Stimulated activated CD4-positive, alpha-beta T cell treated with anti-CD3 and anti-CD28 coated beads, Interleukin-15, amount 100 ng/mL, for 48 hours (primary cell): ENCODE measurements at places on chromosomes 12 and 14.

GRCh38 chr12:15972894-15973293, 61.8 kb downstream of the DERA start:
- DNase-seq = no peak

DNA sequence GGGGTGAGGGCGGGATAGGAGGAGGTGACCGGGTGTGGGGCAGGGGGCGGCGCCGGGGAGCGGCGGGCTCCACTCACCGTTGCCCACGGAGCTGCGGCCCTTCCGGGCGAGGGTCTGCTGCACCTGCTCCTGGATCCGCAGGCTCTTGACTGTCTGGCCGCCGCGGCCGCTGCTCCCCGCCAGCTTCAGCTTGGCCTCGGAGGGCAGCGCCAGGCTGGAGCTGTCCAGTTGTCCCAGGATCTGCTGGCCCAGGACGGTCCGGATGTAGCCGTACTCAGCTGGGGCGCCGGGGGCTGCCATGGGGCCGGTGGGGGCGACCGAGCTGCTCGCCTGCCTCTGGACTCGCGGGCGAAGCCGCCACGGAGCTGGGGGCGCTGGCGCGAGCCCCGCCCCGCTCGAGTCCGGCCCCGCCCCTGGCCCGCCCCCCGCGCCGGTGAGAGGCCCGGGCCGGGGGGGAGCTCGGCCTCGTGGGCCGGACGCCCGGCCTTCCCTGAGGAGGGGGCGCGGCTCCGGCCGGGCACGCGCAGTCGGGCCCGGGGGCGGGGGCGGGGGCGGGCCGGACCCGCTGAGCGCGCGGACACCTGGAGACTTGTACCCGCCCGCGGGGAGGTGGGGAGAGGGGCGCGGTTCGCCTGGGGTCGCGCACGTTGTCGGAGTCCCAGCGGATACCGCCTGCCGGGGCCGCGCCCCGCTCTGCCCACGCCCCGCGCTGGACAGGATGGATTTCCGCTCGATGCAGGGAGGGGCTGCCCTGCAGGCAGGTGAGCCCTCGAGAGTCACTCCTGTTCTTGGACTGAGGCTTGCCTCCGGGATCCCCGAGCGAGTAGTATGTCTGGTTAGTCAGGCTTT, at the start of gene PKP2:
TSS of gene PKP2 (minus strand) at position 346 of the 849 bp plus-strand sequence. CDS start at position 300, 46 bp downstream.
- no peak for DNase-seq

- no peak for DNase-seq
These were observed 8.1 kb downstream of the DNAI7 start for GRCh38 chr12:25186788-25187402.

DNA sequence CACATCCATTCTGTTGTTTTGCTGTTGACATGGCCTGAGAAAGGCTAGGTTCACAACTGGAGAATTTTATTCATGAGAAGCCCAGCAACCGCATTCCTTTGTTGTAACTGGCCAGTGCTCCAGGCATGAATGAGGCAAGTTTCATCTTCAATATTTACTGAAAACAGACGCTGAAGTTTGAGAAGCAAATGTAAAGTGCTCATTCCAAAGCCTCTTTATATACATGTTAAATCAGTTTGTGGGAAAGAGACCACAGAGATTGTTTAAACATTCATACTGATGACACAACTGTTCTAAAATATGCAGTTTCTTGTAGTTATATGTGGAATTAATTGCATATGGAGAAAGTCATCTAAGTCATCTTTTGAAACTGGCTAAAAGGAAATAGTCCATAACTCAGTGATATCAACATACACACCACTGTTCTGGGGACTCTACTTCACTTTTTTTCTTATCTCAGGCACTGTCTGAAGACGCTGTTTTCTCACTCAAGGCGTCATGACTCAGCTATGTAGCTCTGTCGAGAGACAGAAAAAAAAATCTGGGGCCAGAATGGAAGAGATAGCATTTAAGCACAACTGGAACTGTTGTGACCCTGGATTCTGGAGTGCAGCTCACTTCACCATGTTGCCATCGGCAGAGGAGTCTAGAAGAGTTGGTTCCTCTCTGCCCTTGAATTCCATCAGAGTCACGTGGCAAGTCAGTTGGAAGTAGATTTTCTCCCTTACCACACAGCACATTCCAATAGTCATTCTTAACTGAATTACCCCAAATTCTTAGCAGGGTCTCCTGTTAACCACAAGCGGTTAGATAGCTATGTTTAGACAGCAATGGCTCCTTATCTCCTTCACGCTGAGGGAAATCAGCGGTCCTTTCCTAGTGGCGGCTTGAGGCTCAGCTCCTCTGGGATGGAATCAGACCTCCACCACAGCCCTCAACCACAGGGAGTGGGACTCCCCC, 258.4 kb upstream of the HMGA2 start:
- no peak for DNase-seq

DNA sequence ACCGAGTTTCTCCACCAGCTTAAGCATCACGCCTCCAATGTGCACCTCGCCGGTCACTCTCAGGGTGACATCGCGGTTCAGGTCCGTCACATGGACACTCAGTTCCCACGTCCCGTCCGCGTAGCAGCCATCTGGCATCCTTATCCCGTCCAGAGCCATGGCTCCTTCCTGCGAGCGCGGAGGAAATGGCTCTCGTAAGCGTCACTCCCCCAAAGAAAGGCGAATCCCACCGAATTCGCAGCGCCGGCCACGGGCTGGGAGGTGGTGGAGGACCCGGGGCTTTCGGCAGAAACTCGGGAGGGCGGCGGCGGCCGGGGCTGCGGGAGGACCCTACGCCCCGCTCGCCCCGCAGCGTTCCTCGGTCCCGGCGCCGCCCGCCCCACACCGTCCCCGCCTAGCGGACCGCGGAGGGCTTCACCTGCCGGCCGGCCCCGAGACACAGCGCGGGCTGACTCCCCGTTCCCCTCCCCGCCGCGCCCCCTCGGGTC, 396 bp downstream of the FERMT2 start:
- no peak for DNase-seq

DNA sequence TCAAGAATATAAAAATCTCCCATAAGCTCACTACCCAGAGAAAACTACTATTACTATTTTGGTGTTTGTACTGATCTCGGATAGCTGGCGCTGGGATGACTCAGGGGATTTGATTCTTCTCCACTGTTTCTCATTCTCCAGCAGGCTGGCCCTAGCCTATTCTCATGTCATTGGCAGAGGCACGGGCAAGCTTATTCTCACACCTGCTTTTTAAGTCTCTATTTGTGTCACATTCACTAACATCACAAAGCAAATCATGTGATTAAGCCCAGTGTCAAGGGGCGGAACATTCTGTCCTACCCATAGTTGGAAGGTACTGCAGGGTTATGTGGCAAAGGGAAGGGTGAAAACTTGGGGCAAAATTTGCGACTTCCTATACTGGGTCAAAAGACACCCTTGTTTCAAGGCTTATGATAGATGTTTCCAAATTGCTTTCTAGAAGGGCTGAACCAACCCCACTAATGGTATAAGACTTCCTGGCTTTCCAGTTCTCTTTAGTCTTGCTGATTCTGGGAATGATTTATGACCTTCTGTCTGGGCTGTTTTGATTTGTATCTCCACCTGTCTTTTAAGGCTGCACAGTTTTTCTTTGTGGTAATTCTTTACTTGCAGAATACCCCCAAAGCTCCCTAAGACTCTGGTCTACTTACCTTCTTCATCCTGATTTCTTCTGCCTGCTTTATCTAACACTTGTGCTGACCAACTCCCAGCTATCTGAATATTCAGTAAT, 406.4 kb downstream of the NRXN3 start:
- DNase-seq = no peak

DNA sequence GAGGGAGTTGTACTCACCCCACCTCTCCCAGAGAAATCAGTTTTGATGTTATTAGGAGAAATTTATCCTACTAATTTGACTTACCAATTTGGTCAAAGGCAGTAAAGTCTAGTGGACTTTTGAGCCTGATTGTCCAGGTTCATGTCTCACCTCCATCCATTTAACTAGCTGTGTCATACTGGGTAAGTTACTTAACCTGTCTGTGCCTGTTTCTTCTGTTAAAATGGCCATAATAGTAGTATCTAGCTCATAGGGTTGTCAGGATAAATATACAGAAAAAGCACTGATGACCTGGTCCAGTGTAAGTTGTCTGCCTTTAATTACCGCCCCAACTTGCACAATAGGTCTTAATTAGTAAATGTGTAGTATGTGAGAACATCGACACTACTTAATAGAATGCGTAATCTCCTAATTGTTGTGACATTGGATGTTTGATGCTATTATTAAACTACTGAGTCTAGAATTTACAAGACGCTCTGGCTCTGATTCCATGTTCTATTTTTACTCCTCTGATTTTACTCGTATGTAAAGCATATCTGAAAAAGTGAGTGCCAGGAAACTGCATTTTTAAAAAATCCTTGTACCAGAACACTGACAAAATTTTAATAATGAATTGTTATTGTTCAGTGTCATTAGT, 1.5 kb downstream of the RAB21 start:
- no peak for DNase-seq

DNA sequence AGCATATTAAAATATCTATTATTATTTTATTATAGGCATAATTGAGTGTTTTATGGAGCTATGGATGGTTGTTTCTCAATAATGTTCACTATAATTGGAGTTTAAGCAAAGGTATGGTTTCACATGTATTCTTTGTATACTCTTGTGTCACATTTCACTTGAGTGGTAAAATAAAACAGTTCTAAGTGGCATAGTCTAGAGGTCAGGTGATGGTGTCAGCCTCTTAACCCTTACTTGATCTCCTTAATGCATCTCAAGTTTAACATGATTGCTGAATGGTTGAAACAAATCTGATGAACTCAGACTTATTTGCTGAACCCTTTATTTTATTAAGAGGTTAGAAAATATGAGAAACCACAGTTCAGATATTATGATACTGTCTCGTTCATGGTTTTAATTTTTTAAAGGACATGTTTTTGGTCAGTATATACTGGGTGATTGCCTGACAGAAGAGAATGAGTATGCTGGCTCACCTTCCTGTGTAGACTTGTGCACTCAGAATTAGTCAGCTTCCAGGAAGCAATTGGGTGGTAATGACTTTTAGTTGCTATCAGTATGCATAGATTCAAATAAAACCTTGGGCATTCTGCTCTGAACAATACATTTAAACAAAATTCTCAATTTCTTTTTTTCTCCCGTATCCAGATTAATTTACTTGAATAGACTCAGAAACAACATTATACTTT, 464.6 kb downstream of the PCNX1 start:
- no peak for DNase-seq

DNA sequence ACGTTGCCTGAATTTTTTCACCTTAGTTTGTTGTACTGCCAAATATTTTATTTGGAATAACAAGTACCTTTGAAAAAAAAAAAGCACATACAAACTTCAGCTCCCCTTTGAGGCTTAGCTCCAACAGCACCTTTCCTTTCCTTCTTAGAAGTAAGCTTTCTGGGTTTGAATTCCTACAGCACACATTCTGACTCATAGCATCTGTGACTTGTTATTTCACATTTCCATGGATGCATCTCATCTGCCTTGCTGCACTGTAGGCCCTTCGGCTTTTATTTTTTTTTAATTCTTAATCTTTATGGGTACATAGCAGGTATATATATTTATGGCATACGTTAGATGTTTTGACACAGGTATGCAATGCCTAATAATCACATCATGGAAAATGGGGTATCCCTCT, 7.2 kb downstream of the LGALS3 start:
- DNase-seq = no peak

DNA sequence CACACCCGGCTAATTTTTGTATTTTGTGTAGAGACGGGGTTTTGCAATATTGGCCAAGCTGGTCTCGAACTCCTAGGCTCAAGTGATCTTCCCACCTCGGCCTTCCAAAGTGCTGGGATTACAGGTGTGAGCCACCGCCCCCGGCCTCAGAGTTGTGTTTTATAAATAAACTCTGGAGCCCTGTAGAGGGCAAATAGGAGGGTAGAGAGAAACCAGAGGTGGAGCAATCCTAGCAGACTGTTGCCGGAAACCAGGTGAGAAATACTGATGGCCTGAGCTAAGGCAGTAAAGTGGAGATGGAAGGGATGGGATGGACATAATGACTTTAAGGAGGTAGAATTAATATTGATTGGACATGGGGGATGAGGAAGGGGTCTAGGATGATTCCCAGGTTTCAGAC, 2.7 kb upstream of the HSD17B6 start:
- DNase-seq = no peak

- DNase-seq = no peak
These were observed 35.1 kb downstream of the ARF6 start for GRCh38 chr14:49928015-49928414.

GRCh38 chr12:90338365-90338764, 616.6 kb downstream of the CCER1 start:
- no peak for DNase-seq

GRCh38 chr12:126912111-126912510, 1354.9 kb upstream of the TMEM132C start:
- DNase-seq = no peak

DNA sequence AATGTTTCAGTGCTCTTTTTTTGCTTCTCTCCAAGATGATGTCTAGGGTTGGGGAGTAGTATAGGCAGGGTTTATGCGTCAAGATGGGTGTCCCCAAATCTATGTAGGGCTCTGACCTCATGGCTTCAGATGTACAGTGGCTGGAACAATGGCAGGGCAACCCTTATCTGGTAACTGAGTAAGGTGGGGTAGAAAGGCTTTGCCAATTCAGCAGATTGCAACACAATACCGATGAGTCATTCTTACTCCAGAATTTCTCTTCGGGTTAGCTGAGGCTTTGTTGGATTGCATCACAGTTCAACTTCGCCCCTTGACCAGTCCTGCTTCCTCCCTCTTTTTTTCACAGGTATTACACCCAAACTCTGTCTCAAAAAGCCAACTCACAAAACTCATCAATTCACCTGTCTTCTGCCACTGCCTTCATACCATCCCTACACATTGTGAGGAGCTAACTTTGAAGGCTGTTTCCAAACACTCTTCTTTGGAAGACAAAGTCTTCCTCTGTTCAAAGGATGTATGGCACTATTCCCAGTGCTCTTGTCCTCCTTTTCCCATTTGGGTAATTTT, 190.2 kb upstream of the CNOT2 start:
- no peak for DNase-seq

DNA sequence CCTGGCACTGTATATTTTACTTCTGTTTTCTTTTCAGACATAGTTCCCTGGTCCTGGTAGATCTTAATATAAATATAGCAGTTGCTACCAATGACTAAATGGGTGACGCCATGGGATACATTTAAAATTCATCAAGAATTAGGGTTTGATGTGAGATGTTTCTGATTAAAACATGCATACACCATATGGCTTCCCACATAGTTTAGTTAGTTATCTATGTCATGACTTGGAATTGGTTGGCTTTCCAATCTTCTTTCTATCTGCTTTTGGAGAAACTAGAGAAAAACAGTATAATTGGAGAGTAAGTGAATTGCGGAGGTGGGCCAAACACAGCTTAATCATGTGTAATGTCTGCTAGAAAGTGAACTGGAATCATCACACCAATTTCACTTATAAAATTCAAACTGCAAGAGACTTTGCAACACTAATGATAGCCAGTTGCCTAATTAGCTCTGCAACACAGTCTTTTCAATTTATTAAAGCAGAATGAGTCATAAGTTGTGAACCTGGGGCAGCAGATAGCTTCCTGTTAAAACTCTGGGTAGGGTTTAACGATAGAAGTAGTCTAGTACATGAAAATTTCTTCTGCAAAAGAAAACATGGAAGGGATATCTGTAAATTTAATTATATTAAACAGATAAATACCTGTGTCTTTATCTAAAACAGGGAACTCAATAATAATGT, 295.2 kb downstream of the SLC16A7 start:
- DNase-seq = no peak

GRCh38 chr12:1108276-1108675, 117.3 kb downstream of the ERC1 start:
- DNase-seq = no peak

- DNase-seq = no peak
These were observed 4.9 kb upstream of the SUSD6 start for GRCh38 chr14:69606258-69607184.
